ENCODE measurements at places on chromosomes 2 and 18.

GRCh38 chr2:1081451-1082225, 131.0 kb downstream of the SNTG2 start:
- no peak for DNase-seq

- no peak for DNase-seq
Measured at GRCh38 chr2:240916571-240917008, 10.5 kb downstream of the CROCC2 start.

DNA sequence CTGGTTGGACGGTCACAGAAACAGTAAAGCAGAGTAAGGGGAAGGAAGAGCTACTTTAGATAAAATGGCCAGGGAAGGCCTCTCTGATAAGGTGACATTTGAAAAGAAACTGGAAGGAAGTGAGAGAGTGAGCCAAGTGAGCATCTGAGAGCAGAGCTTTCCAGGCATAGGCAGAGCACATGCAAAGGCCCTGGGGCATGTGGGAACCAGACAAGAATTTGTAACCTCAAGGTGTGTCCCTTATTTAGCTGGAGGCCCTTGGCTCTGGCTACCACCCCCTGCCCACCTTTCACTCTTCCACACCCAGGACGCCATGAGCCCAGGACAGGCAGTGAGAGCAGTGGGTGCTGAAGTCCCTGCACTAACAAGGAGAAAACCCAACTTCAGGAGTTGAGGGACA, 116.0 kb downstream of the CELF4 start:
- DNase-seq: no peak

DNA sequence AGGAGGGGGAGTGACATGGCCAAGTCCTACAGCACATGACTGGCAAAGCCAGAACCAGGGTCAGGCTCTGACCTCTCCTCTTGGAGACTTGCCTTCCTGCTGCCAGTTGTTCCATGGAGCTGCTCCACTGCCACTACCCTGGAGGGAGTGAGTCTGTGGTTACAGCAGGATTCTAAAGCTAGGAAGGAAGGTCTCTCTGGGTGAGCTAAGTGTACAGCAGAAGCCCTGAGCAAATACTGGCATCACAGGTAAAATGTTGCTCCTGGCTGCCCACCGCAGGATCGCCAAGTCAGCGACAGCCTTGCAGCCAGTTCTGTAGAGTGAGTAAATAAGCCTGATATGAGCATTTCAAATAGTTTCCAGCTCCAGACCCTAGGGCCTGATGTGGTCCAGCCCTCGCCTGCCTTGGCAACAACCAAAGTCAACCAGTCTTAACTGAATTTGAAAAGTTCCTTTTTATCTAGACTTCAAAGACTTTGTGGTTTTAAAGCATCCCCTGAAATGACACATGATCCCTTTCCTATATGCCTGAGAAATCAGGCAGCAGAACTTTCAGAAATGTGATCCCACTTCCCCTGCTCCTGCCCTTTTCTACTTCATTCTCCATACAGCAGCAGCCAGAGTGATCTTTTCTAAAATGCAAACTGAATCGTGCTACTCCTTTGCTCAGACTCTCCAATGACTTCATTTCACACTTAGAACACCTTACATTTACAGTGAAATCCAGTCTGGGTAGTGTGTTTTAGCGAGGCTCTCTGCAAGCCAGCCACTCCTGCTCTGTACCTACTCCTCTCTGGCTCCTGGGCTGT, 114.3 kb downstream of the MGAT5 start:
- no peak for DNase-seq

GRCh38 chr2:119481501-119482455, 42.5 kb downstream of the SCTR start:
- no peak for DNase-seq

DNA sequence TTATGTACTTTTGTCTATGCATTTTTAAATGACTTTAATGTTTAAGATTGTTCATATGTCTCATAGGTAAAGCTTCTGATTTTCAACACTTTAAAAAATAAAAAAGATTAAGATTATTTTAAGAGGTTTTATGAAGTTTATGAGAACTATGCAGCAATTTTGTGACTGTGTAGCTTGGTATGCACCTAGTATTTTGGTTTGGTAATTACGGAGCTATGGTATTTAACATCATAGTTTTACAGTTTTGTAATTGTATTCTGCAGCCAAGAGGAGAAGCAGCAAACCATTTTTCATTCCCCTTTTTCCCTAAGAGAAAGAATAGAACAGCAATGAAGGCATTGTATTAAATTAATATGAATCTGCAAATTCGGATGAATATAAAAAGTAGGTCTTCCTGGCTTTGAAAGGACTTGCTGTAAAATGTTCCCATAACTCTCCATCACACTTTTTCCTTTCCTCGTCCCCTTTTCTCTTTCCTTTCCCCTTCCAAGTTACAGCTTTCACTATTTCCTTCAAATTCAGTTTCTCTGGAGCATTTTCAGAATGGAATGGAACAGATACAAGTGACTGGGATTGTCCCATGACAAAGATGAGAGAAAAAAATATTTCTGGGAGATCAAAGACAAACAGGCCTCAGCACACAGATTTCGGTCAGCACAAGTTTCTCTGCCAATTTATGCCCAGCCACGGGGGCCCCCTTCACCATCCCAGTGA, 26.1 kb upstream of the PIEZO2 start:
- DNase-seq: no peak

DNA sequence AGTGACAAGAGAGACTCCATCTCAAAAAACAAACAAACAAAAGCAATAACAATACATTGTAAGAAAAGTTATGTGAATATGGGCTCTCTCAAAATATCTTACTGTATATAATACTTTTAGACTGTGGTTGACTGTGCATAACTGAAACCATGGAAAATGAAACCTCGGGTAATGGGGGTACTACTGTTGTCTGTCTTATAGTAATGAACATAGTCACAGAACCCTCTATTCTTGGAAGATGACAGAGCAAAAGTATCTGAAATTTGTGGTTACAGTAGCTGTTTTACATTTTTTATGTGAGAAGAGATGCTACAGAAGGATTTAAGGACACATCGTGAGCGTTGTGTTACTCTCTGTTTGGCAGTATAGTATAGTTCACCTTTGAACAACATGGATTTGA, 60.5 kb downstream of the MAP4K4 start:
- DNase-seq: no peak

GRCh38 chr18:71827301-71827700, 716.8 kb downstream of the CBLN2 start:
- DNase-seq: no peak

- DNase-seq: no peak
Measured at GRCh38 chr2:43791035-43791765, 17.4 kb downstream of the DYNC2LI1 start.

All from stimulated activated CD8-positive, alpha-beta memory T cell treated with anti-CD3 and anti-CD28 coated beads, Interleukin-15, amount 100 ng/mL, for 24 hours (primary cell).